Metanephros (tissue), 2 donors: ENCODE measurements at places on chromosomes 1 and 21. TPM values are rescaled to one million over a fixed set of nuclear protein-coding genes. Genes with fewer than 3 reads are reported as not detected.

Gene RGS13
- total RNA-seq, result not detected

Gene NPPA
- total RNA-seq, result 0.23 TPM

Gene MYBPHL
- total RNA-seq, result not detected

Gene LCE2C
- total RNA-seq, result not detected
